ENCODE measurements at places on chromosomes 7 and 10.

GRCh38 chr10:122856902-122857301 is 11.2 kb upstream of the CUZD1 start:
- DNase-seq: no peak

DNA sequence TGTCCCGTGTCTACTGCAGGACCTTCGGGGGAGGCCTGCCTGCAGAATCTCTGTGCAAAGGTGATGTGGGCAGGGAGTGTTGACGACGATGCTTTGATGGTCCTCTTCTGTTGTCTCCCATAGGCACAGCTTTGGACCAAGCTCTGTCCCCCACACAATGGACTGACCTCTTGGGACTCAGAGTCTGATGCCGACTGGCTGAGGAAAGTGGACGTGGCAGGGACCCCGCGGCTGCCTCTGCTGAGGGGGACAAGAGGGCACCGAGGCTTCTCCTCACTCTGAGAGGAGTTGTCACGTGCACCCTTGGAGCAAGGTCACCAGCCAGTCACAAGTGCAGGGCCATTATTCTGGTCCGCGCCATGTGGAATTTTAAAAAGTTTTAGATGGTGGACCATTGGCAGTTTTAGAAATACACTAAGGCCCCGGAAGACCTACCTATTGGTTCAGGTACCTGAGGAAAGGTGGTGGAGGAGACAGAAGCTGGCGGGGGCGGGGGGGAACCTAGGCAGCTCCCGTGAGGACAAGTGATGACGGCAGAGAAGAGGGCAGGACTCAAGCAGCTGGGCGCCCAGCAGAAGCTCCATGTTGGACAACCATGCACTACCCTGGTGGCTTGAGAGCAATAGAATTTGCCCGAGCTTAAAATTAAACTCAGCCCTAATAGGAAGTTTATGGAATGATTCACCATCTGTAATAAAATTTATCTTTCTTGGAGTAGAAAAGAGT is 331.4 kb downstream of the PTPRN2 start:
- no peak for DNase-seq

DNA sequence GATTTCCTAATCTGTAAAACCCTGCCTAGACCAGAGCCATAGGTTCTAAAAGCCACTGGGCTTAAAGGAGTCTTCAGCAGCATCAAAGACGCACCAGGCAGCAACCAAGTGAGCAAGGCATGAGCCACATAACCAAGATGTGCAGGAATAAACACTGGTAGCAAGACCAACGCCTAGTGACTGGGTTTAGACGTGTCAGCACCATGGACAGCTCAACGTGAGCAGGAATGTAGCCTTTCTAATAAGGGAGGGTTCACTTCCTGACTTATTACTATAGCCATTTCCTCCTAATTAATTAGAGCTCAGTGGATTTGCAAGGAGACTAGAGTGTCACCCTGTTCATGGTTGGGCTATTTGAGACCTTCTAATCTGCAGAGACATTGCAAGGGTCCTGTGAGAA is 223.7 kb downstream of the LHFPL3 start:
- no peak for DNase-seq

DNA sequence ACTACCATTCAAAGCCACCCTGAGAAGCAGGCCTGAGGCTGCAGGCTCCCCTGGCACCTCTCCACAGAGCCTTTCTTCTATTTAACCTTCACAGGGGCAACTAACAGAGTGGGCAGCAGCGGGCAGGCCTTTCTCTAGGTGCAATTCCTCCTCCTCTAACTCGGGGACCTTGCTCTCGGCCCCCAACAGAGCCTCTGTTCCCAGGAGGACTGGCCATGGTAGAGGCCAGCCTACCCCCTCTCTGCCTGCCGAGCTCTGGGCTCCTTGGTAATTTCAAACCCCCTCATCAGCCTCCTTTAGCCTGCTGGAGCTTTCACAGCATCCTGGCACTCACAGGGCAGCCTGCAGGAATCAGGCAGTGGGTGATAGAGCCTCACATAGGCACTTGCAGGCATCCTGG is 920.8 kb upstream of the ZNF722 start:
- DNase-seq: no peak

DNA sequence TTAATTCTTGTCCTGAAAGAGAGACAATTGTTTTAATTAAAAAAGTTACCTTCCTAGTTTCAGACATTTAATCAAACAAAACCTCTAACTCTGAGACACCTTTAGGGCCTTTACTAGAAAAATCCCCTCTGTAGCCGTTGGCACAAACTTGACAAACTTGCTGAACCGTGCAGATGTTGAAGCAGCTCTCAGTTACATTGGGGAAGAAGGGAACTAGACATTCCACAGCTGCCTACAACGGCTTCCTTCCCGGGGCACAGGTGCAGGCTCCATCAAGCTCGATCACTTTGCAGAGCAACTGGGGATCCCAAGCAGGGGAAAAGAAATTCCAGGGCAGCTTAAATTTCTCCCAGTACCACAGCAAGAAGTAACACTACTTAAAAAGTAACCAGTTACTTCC is 141.3 kb downstream of the SKAP2 start:
- no peak for DNase-seq

DNA sequence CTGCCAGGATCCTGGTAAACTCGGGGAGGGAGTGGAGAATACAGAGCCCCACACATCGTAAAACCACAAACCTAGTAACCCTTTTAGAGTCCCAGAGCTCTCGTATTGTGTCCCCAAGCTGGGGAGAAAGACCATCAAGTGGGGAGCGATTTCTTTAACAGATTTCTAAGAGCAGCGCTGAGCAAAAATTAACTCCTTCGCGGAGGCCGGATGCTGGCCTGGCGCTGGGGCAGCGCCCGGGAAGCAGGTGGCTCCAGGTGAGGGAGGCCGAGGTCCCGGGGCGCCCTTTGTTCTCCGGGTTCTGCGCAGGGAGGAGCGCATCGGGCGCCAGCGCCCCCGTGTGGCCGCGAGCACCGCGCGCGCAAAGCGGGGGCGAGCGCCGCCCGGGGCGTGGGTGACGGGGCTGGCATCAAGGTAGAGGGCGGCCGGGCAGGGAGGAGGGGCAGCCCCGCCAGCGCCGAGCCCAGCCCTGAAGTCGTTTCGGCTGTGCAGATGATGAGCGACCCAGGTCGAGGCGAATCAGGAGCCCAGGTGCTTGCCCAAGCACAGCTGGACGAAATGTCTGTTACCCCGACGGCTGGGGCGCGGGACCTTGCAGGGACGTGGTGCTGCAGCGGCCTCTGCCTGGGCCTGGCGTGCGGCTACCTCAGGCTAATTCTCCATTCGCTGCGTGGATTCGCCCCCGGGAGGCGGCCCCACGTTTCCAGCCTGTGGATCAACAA is 10.4 kb upstream of the FGFR2 start:
- peak; percentile 5 for DNase-seq

- DNase-seq: no peak
These were observed 119.4 kb upstream of the STK17A start for GRCh38 chr7:43463401-43463980.

DNA sequence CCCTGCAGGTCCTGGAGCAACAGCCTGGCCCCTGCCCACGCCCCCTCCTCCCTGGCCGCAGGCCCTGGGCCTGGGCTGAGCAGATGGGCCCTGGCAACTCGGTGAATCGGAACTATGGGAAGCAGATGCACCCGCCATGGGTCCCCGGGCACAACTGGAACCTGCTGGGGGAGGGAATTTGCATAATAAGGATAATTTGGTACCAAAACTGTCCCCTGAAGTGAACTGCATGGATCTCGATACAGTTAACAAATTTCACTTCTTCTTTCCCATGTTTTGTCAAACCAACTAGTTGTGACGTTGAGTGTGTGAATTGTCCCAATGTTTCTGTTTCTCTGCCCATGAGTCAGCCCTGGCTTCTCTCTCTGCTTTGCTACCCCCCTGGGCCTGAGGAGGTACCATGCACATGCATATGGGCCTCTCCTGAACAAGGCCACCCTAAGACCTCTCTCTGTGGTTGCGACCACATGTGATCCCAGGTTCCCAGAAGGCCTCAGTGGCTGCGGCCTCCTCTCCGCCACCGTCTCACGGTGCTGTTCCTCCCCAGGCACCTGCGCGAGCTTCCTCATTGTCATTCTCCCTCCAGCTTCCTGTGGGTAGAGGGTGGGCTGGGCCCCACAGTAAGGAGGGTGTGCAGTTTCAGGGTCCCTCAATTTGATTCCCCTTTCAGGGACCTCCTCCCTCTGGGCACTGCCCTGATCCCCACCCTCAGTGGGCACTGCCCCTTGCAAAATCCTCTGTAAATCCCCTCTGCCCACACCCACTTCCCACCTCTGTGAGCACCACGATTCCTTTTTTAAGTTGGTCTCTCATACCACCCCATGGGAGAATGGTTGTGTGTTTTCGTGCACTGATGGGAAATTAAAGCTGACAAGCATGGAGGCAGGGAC is 40.0 kb downstream of the FIGNL1 start:
- DNase-seq: no peak

- DNase-seq: no peak
These were observed 30.6 kb upstream of the GPNMB start for GRCh38 chr7:23216021-23216420.

DNA sequence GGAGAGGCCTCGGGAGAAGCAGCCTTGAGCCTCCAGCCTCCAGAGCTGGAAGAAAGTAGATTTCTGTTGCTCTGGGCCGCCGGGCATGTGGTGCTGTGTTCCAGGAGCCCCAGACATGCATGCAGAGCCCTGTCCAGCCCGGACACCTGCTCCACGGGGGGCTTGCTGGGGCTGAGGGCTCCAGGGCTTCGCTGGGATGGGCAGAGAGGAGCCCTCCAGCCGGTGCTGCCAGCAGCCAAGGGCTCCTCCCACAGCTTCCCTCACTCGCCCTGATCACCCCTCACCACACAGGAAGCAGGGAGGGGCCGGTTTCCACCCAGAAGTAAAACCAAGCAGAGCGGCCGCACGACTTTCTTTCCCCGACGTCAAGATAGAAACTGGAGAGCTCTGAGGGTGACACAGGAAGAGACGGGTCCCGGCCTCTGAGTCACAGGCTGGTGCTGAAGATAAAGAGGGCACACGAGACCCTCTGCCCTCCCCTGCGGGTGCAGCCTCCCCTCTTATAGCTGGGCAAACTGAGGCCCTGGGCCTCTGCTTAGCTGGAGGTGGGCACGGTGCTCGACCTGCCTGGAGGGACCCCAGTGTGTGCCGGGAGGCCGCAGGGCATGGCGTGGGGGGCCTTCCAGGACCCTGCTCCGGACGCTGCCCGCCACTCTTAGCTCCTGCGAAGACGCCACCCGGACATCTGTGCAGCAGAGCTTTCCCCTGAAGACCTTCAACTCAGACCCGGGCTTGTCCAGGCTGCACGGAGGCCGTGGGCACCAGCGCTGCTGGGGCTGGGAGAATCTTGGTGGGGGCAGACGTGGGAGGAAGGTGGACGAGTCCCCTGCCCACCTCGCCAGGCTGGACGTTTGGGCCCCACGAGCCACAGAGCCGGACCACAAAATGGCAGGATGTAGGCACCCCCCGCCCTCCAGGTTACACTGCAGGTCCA is 31.1 kb downstream of the ADAP1 start:
- DNase-seq: no peak

- peak; percentile 38 for DNase-seq
These were observed 157.3 kb downstream of the CTTNBP2 start for GRCh38 chr7:117715784-117716445.

DNA sequence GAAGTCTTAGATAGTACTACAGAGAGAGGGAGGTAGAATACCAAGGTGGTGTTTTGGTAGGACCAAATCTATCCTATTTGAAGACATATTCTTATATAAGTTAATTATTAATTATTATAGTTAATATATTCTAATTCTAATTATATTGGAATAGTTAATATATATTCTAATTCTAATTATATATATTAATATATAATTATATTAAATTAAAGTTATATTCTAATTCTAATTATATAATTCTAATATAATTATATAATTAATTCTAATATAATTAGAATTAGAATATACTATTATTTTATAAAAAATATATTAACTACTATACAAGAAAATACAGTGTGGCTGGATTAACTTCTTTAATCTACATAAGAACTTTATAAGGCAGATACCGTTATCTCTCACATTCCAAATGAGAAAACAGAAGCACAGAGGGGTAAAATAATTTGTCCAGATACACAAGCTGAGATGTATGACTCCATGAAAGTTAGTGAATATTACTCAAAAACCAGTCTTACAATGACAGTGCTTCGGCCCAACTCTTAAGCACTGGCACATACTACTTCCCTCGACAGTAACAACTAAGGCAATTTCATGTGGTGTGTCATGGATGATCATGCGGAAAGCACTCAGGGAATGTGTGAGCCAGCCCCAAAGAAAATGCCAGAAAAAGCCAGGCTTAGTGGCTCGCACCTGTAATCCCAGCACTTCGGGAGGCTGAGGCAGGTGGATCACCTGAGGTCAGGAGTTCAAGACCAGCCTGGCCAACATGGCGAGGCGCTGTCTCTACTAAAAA is 42.6 kb downstream of the TYW1B start:
- DNase-seq: no peak

GRCh38 chr10:93482145-93482834 is at the start of gene MYOF:
Gene MYOF, minus strand, starts transcription at chr10:93482334. Its CDS starts 140 bp downstream, at chr10:93482194.
- no peak for DNase-seq

DNA sequence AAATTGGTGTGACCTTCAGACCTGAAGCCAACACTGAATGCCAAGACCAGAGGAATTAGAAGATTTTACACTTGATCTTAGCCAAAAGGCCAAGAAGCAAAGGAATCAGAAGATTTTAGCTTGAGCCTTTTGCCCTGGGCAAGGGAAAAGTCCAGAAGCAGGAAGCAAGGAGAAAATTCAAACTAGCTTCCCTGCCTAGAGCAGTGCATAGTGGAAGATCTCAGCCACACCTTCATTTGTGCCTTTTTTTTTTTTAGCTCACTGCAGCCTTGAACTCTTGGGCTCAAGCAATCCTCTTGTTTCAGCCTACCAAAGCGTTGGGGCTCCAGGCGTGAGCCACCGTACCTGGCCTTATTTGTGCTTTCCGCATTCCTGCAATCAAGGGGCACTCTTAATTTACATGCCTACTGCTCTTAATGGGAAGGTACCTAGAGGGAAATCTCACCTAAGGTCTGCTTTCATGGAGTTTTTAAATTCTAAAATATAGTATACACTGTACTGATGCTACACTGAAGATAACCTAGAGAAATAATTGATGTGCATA is 8.3 kb upstream of the PIP4K2A start:
- no peak for DNase-seq

DNA sequence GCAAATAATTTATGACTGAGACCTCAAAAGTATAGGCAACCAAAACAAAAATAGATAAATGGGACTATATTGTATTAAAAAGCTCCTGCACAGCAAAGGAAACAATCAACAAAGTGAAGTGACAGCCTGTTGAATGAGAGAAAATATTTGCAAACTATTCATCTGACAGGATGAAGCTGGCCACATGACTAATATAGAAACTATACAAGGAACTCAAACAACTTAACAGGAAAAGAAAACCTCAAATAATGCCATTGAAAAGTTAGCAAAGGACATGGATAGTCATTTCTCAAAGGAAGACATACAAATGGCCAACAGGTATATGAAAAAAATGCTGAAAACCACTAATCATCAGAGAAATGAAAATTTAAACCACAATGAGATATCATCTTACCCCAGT is 245.1 kb downstream of the STK31 start:
- no peak for DNase-seq

DNA sequence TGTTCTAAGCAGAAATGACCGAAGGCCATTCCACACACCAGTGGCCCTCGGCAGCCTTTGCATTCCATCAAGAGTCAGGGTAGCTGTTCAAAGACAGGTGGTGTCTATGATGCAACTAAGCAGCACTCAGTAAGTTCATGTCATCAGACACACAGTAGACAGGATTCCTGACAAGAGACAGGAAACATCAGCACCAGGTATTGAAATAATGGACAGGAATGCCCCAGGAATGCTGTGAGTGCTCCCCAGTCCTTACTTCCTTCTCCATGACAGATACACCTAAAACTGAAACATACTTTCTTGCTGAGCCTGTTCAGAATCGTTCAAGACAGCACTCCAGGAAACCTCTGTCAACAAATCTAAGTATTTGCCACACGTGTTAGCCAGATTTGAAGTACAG is 204.4 kb downstream of the TPST1 start:
- DNase-seq: no peak

- DNase-seq: no peak
These were observed 27.1 kb upstream of the CD36 start for GRCh38 chr7:80611353-80611752.

Measured in NCI-H1930 (cell line).